Activated CD4-positive, alpha-beta T cell treated with anti-CD3 and anti-CD28 coated beads, Interleukin-2, amount 50 U/mL, for 16 hours (primary cell): ENCODE measurements at places on chromosomes 5 and 9.

GRCh38 chr5:36300927-36301540 lies 668 bp downstream of the RANBP3L start:
- DNase-seq = no peak

DNA sequence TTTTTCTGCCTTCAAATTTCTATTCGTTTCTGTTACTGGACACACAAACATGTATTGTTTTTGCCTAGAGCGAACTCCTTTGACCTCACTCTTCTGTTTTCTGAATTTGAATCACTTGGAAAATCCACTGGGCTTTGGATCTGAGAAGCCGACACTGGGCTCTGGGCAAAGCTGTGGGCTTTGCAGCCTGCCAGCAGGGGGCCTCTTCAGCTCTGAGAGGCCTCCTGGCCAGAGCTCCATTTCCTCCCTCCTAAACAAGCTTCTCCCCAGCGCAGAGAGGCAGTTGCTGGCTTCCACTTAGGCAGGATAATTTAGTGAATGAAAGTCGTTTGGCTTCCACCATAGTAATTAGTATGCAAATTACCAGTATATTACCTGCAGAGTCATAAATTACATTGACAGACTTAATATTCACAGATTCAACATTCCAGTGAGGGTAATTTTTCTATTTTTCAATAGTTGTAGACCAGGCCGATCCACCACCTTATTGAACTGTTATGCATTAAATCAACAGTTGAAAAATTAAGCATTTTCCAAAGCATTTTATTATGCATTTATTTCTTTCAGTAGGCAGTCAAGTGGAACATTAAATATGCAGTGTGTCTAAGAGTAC lies 104.0 kb upstream of the ZNF366 start:
- peak; percentile 44 for DNase-seq

- DNase-seq = no peak
These were observed 497.7 kb upstream of the WWC1 start for GRCh38 chr5:167793700-167794099.

DNA sequence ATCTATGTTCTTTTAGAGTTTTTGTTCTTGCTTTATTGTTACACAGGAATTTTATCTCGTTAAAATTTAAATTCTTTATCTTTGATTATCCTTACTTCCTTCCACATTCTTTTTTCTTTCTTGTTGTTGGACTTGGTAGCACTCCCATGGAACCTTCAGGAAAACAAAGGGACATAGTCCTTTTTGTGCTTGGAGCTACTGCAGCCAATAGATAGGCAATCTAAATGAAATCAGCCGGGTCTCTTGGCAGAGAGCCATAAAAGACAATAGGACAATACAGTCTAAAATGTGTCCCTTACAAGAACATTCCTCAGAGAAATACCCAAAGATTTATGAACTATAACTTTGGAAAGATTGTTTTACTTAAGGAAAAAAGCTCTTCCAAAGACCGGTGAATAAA lies 548.1 kb upstream of the C9orf72 start:
- DNase-seq = no peak

- no peak for DNase-seq
These were observed 19.2 kb downstream of the PPP2CA start for GRCh38 chr5:134206627-134207160.

DNA sequence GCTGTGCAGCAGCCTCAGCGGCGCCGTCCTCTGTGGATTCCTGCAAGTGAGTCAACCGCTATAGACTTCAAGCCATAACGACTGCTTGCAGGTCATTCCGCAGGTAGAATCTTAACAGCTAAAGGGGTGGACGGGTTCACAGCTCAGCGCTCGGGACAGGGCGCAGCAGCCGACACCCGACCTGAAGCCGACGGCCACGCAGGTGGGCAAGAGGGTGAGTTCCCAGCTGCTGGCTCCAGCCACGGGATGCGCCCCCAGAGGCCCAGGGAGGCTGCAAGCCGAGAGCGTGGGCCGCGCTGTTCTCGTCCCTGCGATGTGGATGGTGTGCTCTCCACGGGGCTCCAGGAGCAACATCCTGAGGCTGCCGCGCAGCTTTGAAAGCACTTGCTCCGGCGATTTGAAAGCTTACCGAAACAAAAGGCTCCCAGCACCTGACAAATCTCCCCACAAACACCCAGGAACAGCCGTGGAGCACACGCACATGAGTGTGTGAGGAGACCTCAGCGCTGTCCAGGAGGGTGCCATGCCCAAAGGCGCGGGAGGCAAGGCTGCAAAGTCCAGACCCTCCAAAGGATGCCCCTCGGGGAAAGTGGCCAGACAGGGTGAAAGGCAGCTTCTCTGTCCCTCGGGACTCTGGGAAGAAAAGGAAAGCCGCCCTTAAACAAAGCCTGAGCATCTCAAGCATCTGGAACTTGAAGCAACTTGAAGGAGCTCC lies 48.7 kb downstream of the EXD3 start:
- no peak for DNase-seq

GRCh38 chr5:78896132-78896531 lies 89.0 kb downstream of the ARSB start:
- DNase-seq = no peak

DNA sequence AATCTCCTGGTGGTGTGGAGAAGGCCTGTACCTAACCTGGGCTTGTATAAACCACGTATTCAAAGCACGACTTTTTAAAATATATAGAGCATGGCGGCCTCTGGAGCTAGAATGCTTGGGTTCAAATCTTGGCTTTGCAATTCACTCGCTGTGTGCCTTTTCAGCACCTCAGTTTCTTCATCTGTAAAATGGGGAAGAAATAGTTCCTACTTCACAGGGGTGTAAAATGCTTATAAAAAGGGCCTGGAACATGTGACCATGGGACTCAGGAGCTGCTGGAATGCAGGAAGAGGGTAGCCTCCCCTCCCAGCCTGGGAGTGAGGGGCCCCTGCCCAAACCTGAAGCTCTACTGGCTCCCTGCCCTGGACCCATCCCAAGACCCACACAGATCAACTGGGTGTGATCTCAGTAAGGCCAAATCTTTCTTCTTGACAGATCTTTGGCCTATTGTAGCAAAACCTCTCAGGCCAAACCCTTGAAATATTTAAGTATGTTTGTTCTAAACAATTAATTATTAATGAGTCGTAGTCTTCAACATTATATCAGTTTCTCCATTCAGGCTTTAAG lies 269.0 kb downstream of the ZSWIM6 start:
- DNase-seq = no peak

DNA sequence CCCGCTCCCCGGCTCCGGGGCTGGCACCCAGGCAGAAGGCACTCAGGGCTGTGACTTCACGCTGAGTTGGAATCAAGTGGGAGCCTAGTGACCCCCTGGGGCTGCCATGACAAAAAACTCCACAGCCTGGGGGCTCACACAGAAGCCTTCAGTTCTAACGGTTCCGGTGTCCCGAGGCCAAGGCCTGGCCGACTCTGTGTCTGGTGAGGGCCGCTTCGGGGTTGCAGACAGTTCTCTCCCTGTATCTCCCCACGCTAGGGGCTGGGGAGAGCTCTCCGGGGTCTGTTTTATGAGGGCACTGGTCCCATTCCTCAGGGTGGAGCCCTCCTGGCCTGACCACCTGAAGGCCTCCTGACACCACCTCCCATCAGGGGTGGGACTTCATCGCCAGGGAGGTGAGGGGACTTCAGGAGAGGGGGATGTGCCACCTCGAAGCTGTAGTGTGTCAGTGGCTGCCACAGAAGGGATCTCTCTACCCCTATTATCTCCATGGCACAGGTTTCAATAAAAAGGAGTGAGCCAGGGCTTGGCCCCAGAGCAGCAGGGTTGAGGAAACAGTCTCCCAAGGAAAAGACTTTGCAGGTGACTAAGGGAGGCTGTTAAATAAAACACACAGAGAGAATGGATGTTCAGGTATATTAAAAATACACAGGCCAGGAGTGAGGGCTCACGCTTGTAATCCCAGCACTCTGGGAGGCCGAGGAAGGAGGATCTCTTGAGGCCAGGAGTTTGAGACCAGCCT lies 1.5 kb upstream of the SLC6A3 start:
- no peak for DNase-seq

DNA sequence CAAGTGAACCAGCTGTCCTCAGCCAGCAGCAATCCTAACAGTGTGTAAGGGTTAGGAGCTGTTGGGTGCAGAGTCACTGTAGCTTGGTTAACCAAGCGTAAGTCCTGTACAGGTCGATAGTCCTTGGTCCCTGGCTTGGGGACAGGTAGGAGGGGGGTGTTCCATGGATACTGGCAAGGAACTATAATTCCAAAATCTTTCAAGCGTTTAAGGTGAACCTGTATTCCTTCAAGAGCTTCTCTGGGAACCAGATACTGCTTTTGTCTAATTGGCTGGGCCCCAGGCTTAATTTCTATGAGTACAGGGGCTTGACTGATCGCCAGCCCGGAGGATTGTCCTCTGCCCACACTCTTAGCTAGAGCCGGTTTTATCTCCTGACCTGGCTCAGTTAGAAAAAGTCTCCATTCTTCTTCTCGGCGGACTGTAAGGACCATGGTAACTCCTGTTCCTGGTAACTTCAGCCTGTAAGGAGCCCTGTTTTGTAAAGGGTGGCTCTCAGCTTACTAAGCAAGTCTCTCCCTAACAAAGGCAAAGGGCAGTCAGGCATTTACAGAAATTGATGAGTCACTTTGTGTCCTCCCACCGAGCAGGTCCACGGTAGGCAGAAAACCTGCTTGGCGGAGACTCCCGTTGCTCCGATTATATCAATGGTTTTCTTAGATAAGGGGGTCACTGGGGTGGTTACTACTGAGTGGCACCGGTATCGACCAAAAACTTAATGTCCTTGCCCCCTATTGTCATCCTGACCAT lies 6.0 kb upstream of the ZNF354C start:
- DNase-seq = no peak

DNA sequence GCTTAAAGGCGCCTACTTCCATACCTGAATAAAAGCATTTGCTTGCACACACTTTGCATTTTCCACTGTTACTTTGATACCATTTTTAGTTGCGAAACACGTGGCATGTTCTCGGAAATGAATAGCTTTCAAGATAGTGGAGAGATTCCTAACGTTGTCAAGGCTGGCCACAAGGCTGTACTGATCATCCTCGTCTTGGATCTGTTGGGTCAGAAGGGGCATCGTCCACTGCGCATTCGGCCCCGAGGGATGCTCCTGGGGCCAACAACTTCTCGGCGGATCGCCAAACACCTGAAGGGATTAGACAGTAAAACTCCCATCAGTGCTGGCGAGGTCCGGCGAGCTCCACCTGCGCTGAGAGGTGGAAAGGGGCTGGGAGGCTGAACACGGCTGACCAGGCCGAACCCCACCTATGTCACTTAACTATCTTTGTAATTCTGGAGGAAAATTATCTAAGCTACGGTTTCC lies 599 bp downstream of the RAD1 start:
- DNase-seq = peak; percentile 38

DNA sequence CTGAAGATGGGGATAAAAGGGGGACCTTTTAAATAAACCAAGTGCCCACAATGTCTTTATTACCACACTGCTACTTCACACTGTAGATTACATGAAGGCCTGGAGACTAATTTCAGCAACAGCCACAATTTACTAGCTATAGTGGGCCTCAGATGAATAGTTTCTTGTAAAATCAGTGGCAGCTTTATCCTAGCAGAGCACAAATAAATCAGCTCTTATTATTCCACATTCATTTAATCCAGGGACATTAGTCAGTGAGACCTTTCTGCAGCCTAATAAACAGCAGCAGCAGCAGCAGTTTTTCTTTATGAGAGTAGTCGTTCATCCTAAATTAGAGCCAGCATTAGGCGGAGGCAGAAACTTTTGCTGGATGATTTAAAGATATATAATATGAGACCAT lies 542.3 kb downstream of the PSAT1 start:
- DNase-seq = no peak

DNA sequence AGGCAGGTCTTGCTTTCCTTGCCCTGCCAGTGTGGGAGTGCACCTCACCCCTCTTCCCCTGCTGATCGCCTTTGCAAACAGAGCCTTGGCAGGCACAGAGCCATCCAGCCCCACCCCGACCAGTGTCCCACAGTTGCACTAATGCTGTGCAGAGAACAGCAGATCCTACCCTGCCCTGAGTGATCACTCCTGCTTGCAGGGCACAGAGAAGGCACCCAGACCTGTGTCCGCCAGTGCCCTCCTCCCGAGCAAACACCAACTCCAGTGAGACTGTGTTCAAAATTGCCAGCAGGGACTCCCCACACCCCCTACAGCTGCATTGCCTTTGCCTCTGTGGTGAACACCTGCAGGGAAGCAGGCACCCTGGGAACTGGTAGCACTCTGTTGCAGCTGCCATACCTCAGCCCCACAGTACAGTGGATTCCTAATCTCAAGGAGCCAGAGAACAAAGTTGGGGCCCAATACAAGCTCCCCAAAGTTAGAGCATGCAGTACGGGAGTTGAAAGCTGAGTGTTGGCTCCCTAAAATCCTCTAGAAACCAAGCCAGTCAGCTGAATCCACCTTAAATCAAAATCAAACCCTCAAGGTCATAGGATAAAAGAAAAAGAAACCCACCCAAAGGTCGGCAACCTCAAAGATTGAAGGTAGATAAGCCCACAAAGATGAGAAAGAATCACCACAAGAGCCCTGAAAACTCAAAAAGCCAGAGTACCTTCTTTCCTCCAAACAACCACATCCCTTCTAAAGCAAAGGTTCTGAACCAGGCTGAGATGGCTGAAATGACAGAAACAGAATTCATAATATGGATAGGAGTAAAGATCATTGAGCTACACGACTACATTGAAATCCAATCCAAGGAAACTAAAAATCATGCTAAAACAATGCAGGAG lies 92.9 kb upstream of the PIK3R1 start:
- no peak for DNase-seq

DNA sequence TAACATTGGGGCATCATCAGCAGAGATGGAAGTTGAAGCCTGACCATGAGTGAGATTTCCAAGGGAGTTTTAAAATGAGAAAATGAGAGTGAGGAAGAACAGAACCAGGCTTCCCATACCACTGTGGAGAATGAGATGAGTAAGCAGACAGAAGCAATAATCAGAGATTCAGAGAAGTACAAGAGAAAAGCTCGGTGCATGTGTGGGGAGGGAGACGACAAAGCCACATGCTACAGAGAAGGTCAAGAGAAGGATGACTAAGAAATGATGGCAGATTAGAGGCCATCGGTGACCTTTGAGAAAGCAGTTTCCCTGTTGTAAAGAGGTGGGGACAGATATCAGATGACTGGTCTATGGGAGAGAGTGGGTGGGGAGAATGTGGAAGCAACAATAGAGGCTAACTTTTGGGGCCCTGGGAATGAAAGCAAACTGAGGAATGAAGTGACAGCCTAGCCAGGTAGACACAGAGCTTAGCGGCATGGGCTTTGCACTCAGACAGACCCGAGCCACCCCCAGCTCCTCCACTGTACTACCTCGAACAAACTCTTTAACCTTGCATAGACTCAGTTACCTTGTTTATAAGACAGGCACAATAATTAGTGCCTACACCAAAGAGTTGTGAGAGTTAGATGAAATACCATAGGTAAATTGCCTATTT lies 207.7 kb downstream of the PIK3R1 start:
- DNase-seq = peak; percentile 33

- peak; percentile 92 for DNase-seq
These were observed 25.7 kb downstream of the ZMAT2 start for GRCh38 chr5:140725799-140726471.

- peak; percentile 24 for DNase-seq
These were observed 18.3 kb upstream of the IFNK start for GRCh38 chr9:27505744-27506161.

DNA sequence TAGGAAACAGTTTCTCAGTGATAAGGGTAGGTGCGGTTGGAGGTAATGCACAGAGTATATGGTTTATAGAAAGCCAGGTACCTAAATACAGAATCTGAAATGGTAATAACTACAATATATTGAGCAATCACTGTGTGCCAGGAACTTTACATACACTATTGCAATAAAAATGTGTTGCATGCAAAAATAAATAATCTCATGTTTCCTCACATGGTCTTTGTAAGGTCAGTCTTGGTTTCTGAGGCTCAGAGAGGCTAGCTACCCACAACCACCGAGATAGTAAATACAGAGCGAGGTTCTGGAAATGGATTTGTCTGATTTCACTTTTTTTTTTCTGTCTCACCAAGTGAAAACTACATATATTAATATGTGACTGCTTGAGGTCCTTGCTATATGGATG lies 128.9 kb downstream of the CAMK4 start:
- no peak for DNase-seq
